ENCODE measurements at places on chromosomes 2 and 18.

GRCh38 chr2:69209482-69209881 lies 177.5 kb downstream of the GFPT1 start:
- no peaks in the 10 kb centered on the region for H3K36me3 ChIP-seq
- no peak for DNase-seq
- no peak overlapping the region for H3K27ac ChIP-seq

GRCh38 chr2:200255549-200255948 lies 50.9 kb upstream of the SPATS2L start:
- no peaks in the 10 kb centered on the region for H3K4me1 ChIP-seq
- H3K36me3 ChIP-seq, result no peaks in the 10 kb centered on the region
- DNase-seq, result no peak
- H3K27me3 ChIP-seq, result peaks cover 9% of the 10 kb centered on the region
- no peak overlapping the region for H3K27ac ChIP-seq
- H3K4me3 ChIP-seq, result no peak overlapping the region

DNA sequence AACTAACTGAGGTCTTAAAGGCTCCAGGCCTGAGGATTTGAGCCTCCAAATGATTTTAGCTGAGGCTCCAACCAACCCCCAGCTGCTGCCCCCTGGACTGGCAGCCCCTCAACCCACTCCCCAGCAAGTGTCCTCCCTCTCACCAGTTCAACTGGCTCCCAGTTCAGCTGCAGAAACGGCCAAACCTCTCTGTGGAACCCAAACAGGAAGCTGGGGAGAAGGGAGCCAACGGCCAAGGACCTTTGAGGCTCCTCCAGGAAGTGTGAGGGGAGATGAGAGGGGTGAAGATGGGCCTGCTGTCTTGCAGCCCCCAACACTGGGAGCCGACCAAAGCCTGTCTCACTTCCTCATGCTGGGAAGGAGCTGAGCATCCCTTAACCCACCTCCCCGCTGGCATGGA lies 24.9 kb downstream of the ZFP36L2 start:
- H3K4me1 ChIP-seq, result peaks cover 35% of the 10 kb centered on the region
- no peaks in the 10 kb centered on the region for H3K27me3 ChIP-seq
- H3K36me3 ChIP-seq, result peaks cover 2% of the 10 kb centered on the region
- peak overlapping the region; percentile 72 for H3K27ac ChIP-seq

GRCh38 chr18:71784777-71785176 lies 759.4 kb downstream of the CBLN2 start:
- H3K27me3 ChIP-seq, result no peaks in the 10 kb centered on the region
- H3K4me1 ChIP-seq, result no peaks in the 10 kb centered on the region
- DNase-seq, result no peak

All from activated naive CD8-positive, alpha-beta T cell treated with anti-CD3 and anti-CD28 coated beads, Interleukin-2, amount 10 ng/mL, durations not matched to agents 7 days and 5 days (primary cell).